ENCODE measurements at places on chromosomes 7 and 10.

GRCh38 chr10:59773088-59773487, 19.8 kb upstream of the MRLN start:
- DNase-seq, result no peak

- no peak for DNase-seq
Observed at GRCh38 chr7:96143495-96144259, 178.2 kb downstream of the SLC25A13 start.

- DNase-seq, result no peak
Observed at GRCh38 chr7:114911411-114911810, 10.5 kb upstream of the MDFIC start.

- DNase-seq, result no peak
Observed at GRCh38 chr10:18219146-18219545, 78.9 kb downstream of the CACNB2 start.

- no peak for DNase-seq
Observed at GRCh38 chr7:100865372-100865911, 1.7 kb upstream of the TRIP6 start.

DNA sequence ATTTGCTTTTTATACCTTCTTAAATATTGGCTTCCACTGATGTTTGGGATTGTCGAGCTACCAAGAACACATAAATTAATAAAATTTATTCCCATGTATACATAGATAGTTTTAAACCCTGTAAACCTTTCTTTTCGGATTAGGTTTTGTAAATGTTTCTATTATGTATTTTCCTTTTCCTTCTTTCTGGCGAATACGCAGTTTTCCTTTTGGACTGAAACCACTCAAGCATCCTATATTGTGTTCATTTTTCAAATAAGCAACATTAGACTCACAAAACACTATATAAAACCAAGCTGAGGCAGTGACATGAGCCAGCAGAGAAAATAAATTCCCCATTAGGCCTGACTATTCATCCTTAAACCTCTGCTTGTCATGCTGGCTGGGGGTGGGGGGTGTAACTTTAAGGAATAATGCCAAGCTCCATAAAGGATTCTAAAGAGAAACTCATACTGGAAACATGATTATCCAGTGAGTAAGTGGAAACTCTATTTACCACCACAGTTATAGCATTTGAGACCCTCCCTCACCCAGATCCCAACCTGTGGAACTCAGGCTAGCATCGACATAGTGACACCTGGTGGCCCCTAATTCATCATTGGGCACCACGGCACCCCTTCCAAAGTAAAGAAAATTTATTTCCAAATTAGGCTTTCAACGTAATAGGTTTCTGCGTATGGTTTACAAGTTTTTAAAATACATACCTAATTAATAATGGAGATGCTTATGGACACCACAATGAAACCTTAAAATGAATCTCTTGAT, 86.5 kb upstream of the CELF2 start:
- no peak for DNase-seq

Measured in activated T-cell treated with anti-CD3 and anti-CD28 coated beads, Interleukin-2, amount 50 U/mL, for 72 hours (primary cell).